Stimulated activated CD4-positive, alpha-beta T cell treated with anti-CD3 and anti-CD28 coated beads, Interleukin-12 subunit alpha, Interleukin-12 subunit beta, amount 100 ng/mL, for 48 hours (primary cell): ENCODE measurements at places on chromosomes 1 and 21.

DNA sequence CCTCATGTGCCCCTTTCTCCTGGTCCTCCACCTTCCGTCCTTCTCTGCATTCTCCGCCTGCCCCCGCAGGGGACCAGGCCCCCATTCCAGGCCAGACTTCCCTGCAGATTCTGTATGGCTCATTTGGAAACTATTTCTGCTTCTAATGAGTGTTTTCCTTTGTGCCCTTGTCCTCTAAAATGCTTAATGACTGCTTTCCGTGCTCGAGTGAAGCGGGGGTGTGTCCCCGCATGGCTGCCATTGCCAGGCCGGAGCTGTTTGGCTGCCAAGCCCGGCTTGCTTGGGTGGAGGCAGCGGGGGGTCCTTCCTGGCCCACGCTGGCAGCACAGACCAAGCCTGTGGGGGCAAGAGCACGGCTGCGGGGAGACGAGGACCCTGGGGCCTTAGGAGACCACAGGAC lies 299.3 kb upstream of the VAMP3 start:
- DNase-seq: no peak

- DNase-seq: no peak
Measured at GRCh38 chr1:149962039-149962647, 25.5 kb upstream of the MTMR11 start.

DNA sequence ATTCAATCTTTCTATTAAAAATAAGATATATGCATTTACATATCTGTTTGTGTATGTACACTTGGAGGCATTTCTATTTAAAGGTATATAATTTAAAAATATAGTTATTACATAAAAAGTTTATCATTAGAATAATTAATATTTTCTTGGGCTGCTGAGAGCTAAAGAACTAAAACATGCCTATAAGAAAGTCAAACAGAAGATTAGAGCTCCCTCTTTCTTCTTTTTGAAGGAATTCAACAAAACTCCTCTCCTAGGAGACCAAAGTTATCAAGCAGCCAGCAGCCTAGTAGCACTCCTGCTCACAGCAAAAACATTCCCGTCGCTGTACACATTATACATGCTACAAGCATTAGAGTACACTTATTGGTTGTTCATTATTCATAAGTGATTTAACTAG lies 216.4 kb downstream of the VAV3 start:
- no peak for DNase-seq

DNA sequence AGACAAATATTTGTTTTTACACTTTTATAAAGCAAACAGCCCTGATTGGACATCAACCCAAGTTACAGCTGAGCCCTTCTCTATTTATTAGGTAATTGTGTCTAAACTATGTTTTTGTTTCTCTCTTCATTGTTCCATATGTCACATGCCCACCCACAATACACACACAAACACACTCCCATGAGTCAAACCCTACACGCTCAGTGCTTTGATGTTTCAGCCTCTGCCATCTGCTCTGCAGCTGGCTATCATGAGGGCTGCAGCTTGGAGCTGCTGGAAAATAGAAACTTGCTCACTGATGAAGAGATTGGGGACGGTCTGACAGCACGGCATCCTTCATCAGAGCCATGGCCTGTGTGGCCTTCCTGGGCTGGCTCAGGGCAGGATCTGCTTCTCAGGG lies 41.7 kb downstream of the PSMG1 start:
- no peak for DNase-seq

DNA sequence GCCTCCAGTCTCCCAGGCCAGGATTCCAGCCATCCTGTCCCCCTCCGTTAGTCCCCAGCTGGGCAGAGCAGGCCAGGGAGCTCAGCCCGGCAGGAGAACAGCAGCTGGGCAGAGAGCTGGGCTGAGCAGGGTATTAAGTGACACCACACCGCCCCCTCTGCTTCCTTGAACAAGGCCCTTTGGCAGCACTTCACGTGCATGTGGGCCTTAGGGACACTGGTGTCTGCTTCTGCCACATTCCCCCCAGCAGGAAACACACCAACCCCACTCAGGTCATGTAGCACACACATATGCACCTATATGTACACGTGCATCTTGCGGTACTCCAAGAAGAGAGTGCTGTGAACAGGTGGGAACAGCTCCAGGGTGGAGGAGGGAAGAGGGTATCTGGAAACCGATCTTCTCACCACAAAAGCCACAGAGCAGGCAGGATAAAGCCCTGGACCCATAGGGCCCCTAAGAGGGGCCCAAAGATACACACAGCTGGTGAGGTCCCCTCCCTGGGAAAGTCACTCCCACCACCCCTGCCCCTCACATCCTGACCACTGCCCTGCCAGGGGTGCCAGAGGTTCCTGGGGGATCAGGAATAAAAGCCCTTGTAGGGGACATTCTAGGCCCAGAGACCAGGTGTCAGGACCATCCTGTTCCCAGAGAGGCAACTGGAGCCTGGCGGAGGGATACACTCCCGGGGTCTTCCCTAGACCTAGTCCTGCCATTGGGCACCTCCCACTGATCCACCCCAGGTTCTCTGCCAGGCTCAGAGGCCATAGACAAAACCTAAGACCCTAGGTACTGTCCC lies 4.5 kb downstream of the EPHA2 start:
- DNase-seq: no peak

- no peak for DNase-seq
Measured at GRCh38 chr1:42259059-42259738, 75.8 kb downstream of the FOXJ3 start.

GRCh38 chr1:10007169-10007568 lies 10.1 kb downstream of the RBP7 start:
- DNase-seq: no peak

DNA sequence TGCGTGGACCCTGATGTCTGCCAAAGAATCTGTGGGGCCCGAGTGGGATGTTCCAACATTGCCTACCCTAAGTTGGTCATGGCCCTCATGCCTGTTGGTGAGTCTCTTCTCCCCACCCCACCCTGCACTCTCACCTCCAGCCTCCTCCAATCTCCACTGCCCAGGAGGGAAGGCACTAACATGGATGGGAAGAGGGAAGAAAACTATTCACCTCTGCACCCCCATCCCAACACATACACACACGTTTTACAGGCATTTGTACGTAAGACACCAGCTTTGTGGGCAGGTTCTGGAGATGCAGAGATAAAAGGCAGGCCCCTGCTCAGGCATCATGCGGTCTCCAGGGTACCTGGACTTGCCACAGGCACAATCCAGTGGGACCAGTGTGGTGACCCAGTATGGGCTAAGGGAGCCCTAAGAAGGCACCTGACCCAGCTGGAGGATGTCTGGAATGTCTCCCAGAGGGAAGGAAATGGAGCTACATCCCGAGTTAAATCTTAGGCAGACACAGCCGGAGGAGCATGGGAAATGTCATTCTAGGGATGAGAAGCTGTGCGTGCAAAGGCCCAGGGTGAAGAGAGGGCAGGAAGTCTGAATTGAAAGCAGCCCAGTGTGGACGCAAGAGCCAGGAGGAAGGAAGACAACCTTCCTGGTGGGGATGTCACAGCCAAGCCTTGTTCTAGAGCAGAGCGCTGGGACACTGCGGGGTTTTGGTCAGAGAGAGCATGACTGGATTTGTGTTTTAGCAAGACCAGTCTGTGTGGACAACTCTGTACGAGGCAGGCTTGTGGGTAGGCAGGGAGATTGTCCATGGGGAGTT lies 11.4 kb downstream of the SLC5A9 start:
- DNase-seq: no peak

- DNase-seq: no peak
Measured at GRCh38 chr21:31887391-31887841, 14.6 kb downstream of the HUNK start.

DNA sequence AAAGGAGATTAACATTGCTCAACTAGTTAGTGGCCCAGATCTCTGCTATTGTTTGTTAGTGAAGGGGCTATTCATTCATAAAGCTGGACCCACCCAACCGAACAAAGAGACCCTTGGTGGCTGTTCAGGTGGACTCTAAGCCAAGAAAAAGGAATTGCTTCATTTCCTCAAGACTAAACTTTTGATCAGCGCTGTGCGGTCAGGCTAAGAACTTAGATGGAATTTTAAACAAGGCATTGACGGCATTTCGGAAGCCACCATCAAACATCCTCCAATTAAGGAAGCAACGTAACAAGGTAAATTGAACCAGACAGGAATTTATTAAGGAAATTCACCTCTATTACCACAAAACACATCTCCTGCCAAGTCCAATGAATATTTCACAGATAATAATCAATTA lies 19.9 kb upstream of the SHCBP1L start:
- no peak for DNase-seq

- DNase-seq: no peak
Measured at GRCh38 chr1:67552336-67552759, 122.1 kb upstream of the SERBP1 start.

DNA sequence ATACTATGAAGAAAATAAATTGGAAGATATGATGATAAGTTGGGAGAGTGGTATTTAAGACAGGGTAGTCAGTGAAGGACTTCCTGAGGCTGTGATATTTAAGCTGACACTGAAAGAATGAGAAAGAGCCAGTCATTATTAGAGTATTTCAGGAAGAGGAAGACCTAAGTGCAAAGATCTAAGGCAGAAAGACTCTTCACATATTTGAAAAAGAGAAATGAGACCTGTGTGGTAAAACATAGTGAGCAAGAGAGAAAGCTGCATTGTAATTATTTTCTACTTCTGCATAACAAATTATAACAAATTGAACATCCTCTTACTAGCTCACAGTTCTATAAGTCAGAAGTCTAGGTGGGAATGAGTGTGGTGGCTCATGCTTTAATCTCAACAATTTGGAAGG lies 34.6 kb upstream of the DOCK7 start:
- no peak for DNase-seq

- peak; percentile 30 for DNase-seq
Measured at GRCh38 chr1:181062836-181063428, 25.6 kb upstream of the IER5 start.

DNA sequence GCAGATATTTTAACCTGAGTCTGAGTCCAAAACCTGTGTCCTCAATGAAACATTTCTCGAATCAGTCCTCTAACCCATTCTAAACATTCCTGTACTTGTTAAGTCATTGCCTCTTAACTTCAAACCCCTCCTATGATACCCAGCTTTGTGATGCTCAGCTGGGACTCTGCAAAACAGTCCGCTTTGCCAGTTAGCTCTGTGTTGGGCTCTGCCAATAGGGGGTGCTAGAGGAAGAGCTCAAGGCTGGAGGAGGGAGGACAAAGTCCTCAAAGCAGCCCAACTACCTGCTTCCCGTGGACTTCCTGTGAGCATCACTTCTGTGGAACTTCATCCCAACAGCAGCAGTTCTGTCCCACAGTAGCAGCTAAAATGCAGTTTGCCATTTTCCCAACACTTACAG lies 38.1 kb upstream of the SYT14 start:
- DNase-seq: no peak

DNA sequence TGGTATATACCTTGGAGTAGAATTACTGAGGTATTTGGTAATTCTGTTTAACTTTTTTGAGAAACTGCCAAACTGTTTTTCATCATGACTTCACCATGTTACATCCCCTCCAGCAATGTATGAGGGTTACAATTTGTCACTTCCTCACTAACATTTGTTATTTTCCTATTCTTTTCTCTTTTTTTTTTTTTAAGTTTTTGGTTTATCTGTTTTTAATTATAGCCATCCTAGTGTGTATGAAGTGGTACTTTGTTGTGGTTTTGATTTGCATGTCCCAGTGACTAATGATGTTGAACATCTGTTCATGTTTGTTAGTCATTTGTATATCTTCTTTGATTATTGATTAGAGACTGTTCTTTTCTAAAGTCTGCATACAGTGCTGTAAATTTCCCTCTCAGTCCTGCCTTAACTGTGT lies 147.3 kb downstream of the HS2ST1 start:
- DNase-seq: no peak

DNA sequence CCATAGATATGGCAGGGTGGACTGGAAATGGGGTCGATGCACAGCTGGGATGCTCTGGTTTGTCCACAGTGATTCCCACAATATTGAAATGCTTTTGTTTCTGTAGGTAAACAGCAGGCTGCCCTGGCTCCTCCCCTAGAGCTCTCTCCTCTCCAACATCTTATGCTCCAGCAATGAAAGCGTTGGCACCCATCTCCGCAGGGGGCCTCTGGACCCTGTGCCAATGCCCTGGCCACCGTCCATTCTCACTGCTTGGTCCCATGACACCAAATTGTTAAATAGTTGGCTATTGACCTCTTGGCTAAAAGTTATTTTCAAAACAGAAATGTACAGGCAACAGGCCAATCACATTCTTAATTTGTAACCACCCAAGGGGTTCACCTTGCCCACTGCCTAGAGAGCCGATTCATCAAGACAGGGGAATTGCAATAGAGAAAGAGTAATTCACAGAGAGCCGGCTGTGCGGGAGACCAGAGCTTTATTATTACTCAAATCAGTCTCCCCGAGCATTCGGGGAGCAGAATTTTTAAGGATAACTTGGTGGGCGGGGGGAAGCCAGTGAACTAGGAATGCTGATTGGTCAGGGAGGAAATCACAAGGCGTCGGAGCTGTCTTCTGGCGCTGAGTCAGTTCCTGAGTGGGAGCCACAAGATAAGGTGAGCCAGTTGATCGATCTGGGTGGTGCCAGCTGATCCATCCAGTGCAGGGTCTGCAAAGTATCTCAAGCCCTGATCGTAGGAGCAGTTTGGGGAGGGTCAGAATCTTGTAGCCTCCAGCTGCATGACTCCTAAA lies 76.9 kb upstream of the B3GALT5 start:
- DNase-seq: no peak

GRCh38 chr1:19406680-19407079 lies 78.7 kb downstream of the CAPZB start:
- no peak for DNase-seq

DNA sequence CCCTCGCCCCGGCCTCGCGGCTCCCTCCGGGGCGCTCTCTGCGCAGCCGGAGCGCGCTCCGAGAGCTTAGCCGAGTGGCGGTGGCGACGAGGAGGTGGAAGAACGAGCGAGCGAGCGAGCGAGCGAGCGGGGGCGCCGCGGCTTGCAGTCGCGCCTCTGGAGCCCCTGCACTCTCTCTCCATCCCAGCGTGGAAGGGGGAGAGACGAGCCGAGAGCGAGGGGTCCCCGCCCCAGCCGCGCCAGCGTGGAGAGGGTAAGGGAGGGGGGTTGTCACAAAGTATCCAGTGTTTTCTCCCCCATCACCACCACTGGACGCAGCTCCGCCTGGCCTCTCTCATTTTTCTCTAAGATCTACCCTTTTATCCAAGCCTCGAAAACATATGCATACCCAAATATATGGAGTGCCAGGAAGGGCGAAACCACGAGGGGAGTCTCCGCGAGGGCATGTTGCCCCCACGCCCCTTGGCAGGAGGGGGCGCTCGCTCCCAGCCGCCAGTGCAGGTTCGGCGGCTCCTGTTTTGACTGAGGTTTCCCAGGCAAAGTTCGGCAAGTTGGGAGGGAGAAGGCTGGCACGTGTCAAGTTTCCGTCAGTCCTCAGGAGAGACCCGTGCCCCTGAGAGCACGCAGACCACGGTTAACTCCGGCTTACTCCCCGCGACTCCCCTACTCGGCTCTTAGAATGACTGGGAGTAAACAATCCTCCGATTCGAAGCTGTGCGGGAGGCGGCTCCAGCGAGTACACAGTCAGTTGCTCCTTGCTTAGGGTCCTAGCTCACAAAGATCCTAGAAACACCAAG lies 569 bp upstream of the DAB1 start:
- no peak for DNase-seq

- no peak for DNase-seq
Measured at GRCh38 chr1:243253211-243253925, 1.7 kb downstream of the CEP170 start.
